ENCODE measurements at places on chromosomes 13 and 19.
A peak's percentile ranks its signal among the peaks of the same experiment; 100 is the strongest.

- no peak for DNase-seq
These were observed 16.6 kb downstream of the ADGRL1 start for GRCh38 chr19:14189415-14189814.

DNA sequence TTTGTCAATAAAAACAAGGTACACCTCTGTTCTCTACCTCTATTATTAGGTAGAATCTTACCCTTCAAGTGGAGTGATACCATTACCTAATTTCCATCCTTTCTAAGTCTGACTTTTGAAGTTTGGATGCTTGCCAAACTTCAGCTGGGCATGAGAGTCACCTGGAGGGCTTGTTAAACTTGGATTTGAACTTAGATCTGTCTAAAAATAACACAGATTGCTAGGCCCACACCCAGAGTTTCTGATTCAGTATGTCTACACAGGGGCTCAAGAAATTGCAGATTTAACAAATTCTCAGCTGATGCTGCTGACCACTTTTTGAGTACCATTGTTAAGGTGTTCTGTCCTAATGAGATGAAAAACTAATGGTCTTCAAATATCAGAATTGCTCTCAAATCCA is 512.2 kb downstream of the LMO7 start:
- DNase-seq = no peak

DNA sequence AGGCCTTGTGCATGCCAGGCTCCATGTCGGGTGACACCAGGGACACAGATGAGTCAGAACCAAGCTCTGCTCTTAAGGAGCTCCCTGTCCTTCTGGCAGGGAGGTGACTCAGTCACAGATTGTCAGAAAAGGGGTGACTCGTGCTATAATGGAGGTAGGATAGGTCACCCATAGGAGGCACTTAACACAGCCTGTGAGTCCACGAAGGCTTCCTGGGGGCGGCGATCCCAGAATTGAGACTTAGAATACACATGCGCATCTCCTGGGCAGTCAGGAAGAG is 19.6 kb downstream of the FUZ start:
- DNase-seq = no peak

DNA sequence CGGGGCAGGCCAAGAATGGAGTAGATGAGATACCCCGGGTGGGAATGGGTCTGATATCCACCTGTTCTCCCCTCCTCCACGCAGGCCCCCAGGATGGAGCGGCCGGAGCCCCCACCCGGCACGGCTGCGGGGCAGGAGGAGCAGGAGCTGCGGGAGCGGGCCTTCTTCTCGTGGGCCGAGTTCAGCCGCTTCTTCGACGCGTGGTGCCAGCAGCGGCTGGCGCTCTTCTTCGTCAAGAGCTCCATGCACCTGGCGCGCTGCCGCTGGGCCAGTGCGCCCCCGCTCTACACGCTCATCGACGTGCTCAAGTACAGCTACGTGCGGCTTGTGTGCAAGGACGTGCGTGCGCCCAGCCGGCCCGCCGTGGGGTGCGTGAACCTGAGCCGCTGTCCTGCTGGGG is 1.2 kb downstream of the ZSWIM9 start:
- no peak for DNase-seq

- DNase-seq = peak; percentile 55
These were observed 918 bp upstream of the LHB start for GRCh38 chr19:49017666-49018351.

DNA sequence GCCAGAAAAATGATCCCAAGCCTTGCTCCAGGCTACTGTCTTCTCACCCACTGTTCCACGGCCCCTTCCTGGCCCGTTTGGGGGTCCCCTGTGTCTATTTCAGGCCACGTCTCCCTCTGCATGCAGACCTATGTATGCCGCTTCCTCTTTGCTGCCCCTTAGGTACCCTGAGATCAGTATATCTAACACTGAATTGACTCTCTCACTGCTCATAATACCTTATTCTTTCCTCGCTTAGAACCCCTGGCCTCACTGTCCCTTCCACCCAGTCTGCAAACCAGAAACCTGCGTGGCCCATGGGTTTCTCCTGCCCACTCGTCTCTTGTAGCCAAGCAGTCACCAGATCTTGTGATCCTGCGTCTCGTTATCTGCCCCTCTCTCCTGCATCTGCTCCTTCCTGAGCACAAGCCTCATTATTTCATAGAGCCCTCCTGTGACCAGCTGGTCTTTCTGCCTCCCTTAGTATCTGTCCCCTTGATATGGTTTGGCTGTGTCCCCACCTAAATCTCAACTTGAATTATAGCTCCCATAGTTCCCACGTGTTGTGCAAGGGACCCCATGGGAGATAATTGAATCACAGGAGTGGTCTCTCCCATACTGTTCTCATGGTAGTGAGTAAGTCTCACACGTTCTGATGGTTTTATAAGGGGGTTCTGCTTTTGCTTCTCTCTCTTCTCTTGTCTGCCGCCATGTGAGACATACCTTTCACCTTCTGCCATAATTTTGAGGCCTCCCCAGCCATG is 109.0 kb upstream of the RNF113B start:
- no peak for DNase-seq

- no peak for DNase-seq
These were observed 177.8 kb upstream of the NBEA start for GRCh38 chr13:34764246-34764645.

GRCh38 chr13:77417897-77418296 is 91.0 kb upstream of the MYCBP2 start:
- DNase-seq = no peak

- no peak for DNase-seq
These were observed 249.3 kb downstream of the UQCRFS1 start for GRCh38 chr19:28963486-28964250.

GRCh38 chr13:30810261-30810701 is 74.9 kb downstream of the ALOX5AP start:
- no peak for DNase-seq

GRCh38 chr13:51684076-51684475 is 99.8 kb downstream of the WDFY2 start:
- no peak for DNase-seq

- no peak for DNase-seq
These were observed 2318.0 kb downstream of the PCDH9 start for GRCh38 chr13:64912141-64912540.

GRCh38 chr19:48351341-48351752 is 12.4 kb downstream of the TMEM143 start:
- DNase-seq = peak; percentile 66

DNA sequence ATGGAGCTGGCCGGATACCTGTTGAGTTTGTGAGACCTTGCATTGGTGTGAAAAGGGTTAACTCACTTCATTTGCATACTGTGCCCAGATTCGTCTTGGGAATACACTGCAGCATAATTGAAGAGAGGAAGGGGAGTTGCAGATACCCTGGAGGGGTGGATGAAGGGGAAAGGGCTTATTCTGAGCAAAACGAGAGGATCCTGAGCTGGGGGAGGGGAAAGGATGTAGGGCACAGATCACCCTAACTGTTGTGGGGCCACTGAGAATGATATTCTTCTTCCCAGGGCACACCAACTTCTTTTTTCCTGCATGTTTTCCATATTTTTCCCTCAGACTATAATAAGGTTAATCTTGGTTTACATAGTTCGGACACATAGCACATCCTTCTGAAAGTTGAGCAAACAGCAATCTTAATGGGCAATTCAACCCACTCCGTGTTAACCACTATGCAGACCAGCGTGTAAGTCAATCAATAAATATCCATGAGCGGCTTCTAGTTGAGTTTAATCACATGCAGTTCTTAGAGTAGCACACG is 11.7 kb upstream of the PTPRS start:
- DNase-seq = no peak

DNA sequence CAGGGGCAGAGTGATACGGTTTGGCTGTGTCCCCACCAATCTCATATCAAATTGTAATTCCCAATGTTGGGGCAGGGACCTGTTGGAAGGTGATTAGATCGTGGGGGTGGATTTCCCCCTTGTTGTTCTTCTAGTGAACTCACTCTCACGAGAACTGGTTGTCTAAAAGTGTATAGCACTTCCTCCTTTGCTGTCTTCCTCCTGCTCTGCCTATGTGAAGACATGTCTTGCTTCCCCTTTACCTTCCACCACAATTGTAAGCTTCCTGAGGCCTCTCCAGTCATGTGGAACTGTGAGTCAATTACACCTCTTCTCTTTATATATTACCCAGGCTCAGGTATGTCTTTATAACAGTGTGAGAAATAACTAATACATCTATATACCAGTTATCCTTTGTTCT is 706.4 kb upstream of the KLHL1 start:
- no peak for DNase-seq

GRCh38 chr13:106302011-106302410 is 233.5 kb downstream of the EFNB2 start:
- DNase-seq = no peak

DNA sequence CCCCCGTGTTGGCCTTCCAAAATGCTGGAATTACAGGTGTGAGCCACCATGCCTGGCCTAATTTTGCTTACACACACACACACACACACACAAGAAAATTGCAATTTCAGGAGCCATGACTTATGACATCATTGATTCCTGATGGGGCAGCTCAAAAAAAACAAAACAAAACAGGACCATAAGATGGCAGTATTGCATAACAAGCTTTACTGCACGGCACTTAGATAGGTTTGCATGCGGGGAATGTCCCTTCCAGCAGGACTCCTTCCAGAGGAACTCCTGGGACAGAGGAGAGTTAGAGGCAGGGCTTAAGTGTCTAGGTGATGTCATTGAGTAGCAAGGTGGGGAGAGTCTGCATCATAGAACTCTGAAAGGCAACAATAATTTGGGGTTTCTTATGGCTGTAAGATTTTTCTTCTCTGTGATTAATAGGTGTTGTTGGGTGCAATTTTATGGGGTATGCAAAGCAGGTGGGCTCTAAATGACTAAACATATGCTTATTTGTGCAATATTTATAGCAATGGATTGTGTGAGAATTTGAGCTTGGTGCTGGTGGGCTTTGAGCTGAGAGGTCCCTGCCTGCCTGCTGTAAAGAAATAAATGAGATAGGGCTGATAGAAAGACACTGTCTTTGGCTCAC is 9.0 kb upstream of the ACSBG2 start:
- DNase-seq = no peak

DNA sequence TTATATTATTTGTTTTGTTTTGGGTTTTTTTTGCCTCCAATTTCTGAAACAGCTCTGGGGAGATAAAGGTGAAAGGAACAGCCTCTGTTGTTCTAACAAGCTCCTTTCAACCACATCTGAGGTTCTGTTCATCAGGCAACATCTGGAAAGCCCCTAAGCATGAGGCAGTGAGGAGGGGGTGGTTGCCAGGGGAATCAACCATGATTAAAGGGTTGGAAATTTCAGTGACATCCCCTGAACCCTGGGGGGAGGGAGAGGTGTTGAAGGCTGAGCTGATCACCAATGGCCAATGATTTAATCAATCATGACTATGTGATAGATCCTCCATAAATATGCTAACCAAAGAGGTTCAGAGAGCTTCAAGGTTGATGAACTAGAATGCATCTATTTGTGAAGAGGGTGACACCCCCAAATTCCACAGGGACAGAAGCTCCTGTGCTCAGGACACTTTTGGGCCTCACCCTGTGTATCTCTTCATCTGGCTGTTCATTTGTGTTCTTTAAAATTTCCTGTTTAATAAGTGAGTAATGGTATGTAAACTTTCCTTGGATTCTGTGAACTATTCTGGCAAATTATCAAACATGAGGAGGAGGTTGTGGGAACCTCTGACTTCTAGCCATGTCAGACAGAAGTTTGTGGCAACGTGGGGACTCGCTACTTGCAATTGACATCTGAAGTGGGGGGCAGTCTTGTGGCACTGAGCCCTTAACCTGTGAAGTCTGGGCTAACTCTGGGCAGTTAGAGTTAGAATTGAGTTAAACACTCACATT is 221.3 kb downstream of the NHLRC3 start:
- DNase-seq = no peak

DNA sequence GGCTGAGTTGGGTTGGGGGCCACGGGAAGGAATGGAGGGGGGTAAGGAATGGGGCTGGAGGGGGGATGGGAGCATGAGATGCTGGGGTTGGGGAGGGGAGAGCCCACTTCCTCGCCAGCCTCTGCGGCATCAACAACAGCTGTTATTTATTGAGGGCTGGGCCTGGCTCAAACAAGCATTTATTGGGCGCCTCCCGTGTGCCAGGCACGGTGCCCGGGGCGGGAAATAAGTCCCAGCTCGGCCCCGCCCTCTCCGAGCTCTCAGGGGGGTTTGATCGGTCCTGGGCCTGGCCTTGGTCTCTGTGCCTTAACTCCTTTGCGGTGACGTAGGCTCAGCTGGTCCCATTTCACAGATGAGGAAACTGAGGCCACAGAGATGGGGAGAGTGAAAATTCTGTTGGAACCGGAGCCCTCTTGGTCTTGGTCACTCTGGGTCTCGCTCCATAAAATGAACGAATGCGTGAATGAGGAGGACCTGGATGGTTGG is 919 bp upstream of the ADAMTS10 start:
- no peak for DNase-seq

- DNase-seq = no peak
These were observed 65.0 kb downstream of the ZNF627 start for GRCh38 chr19:11662278-11662677.

DNA sequence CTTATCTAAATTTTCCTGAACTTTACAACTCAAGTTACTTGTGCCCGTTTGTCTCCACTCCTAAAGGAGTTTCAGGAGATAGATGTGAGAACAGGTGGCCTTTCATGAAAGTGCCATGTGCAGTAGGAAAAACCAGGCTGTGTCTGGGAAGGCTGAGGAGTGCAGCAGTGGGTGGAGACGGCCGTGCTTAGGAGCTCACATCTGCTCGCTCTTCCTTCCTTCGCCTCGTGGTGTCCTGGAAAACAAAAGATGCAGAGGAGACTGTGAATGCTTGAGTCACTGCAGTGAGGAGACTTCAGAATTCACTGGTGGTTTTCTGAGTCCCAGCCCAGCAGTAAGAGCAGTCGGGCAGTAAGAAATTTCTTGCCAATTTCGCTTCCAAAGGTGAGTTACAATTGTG is 138.4 kb upstream of the RNF113B start:
- DNase-seq = no peak

DNA sequence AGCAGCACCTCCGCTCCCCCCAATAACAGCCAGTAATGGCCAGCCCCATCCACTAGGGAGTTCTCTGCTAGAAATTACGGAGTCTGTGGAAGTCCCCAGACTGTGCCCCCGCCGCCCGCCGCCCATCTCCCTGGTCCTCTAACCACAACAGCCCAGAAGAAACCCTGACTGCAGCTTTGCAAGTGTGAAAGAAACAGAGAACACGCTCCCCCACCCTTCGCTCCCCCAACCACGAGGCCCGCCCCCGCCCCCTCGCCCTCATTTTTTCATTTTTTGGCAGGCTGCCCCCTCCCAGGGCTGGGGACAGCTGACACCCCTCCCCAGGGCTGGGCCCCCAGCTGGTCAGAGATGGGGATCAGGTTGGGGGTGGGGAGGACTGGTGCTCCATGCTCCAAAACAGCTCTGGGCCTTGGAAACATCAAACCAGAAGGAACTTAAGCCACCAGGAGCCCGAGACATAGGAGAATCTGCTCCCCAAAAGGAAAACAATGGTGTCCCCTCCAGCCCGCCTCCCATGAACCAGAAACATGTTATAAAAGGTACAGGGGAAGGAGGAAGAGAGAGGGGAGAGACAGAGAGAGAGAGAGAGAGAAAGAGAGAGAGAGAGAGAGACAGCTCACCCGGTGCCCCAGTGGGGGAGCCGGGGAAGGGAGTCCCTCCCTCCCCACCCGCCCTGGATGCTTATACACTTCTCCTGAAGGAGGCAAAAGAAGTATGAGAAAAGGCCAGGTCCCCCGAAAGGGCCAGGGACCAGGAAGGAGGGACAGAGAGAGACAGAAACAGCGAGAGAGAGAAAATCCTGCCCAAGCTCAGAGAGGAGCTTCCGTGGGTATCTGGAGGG is 29.8 kb upstream of the ASF1B start:
- DNase-seq = no peak

GRCh38 chr19:18772620-18773587 is 18.2 kb downstream of the COMP start:
- no peak for DNase-seq

All from effector memory CD4-positive, alpha-beta T cell (primary cell).